ENCODE measurements at places on chromosomes 4 and X.

DNA sequence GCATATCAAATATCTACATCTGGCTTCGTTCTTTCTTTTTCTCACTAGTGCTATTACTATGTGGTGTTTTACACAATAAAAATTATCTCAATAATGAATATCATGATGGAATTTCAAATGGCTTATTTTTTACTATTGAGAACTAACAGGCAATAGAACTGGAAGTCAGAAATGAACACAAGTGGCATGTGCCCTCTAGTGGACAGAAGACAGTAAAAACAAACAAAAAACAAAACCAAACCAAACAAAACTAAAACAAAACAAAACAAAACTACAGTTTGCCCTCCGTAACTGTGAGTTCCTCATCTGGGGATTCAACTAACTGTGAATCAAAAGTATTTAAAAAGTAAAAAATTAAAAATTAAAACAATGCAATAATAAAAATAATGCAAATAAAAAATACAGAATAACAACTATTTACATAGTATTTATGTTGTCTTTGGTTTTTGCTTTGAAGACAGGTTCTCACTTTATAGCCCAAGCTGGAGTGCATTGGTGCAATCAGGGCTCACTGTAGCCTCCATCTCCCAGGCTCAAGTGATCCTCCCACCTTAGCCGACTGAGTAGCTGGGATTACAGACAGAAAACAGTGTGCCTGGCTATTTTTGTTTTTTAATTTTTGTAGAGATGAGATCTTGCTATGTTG lies 195.6 kb upstream of the TACR3 start:
- no peak for DNase-seq

DNA sequence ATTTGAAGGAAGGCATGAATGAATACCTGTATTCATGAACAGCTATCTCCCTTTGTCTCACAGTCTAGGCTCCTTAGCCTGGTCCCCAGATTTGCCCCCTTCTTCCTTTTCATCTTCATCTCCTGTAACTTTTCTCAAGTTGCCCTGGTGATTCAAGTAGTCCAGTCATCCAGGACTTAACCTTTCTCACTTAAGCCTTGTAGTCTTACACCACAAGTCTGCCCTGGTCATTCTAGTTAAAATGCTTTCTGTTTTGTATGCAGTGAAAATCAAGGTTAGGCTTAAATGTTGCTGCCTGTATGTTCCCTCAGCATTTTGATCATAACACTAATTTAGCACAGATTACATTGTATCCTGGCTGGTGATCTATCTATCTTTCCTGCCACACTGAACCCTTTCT lies 58.5 kb upstream of the SLC7A11 start:
- DNase-seq, result no peak

DNA sequence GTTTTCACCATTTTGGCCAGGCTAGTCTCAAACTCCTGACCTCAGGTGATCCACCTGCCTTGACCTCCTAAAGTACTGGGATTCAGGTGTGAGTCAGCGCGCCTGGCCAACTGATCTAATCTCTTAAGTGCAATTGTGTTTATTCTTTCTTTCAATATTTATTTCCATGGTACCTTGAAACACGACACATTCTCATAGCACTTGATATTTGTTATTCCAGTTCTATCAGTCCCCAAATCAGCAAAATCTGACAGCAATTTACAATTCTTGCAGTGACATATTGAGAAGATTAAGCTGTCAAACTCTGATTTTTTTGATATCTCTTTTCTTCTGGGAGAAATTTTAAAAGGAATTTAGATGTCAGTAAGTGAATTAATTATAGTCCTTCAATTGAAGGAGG lies 218.1 kb upstream of the FAT4 start:
- DNase-seq, result no peak

- DNase-seq, result no peak
Measured at GRCh38 chrX:153947009-153947769, 2.7 kb upstream of the RENBP start.

DNA sequence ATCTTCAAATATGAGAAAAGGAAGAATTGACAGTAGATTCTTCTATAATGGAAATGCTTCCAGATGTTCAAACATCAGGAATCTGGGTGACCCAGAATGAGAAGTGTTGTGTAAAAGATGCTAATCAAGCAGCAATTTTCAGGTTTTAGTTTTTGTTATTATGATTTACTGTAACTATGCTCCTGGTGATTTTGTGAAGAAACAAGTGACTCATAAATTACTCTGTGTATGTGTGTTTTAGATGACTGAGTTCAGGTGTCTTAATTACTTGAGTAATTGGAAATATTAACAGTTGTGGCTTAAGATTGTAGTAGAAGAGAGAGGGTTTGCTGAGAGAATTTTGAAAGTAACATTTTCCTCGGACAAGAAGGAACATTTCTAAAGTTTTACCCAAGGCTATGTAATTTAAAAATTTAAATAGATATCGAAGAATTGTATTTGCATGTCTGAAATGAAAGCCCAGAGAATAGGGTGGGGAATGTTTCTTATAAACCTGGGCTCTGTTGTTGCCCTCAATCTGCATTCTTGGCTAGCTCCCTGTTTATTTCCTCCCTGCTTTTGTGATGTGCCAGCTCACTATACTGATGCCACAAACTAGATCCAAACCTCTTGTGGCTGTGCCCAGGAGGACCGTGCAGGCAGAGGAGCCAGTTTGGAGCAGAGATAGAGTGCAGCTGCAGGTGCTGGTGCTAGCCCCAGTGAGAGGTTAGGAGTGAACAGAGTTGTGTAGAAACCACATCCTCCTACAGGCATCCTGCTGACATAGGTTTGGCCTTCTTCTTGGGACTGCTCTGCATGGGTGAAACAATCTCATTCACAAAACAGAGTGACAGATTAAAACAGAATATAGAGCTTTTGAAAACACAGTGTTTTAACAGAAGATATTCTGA lies 25.4 kb upstream of the TNIP3 start:
- no peak for DNase-seq

GRCh38 chr4:147326591-147326990 lies 154.3 kb upstream of the EDNRA start:
- no peak for DNase-seq

DNA sequence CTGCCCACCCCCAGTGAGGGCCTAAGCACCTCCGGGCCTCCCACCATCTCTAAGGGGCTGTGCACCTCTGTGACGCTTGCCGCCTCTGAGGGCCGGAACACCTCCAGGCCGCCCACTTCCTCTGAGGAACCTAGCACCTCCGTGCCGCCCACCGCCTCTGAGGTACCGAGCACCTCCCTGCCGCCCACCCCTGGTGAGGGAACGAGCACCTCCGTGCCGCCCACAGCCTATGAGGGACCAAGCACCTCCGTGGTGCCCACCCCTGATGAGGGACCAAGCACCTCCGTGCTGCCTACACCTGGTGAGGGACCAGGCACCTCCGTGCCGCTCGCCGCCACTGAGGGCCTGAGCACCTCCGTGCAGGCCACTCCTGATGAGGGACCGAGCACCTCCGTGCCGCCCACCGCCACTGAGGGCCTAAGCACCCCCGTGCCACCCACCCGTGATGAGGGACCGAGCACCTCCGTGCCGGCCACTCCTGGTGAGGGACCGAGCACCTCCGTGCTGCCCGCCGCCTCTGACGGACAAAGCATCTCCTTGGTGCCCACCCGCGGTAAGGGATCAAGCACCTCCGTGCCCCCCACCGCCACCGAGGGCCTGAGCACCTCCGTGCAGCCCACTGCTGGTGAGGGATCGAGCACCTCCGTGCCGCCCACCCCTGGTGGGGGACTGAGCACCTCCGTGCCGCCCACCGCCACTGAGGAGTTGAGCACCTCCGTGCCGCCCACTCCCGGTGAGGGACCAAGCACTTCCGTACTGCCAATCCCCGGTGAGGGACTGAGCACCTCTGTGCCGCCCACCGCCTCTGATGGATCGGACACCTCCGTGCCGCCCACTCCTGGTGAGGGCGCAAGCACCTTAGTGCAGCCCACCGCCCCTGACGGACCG lies 977 bp downstream of the MAGEE1 start:
- DNase-seq, result no peak

DNA sequence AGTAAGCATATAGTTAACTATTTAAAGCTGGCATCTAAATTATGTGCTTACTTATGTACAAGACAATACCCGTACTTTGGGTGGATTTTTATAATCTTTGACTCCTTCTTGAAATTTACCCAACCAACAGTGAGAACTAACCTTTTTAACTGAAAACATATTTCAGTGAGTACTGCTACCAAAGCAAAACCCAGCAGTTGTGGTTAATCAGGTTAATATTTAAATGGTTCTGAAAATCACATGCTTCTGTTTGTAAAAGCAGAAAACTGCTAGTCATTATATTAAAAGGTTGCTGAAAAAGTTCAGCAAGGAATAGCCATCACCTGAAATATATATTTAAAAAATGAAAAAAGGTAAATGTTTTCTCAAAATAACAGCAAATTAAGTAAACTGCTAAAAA lies 20.0 kb downstream of the UBE2D3 start:
- no peak for DNase-seq

DNA sequence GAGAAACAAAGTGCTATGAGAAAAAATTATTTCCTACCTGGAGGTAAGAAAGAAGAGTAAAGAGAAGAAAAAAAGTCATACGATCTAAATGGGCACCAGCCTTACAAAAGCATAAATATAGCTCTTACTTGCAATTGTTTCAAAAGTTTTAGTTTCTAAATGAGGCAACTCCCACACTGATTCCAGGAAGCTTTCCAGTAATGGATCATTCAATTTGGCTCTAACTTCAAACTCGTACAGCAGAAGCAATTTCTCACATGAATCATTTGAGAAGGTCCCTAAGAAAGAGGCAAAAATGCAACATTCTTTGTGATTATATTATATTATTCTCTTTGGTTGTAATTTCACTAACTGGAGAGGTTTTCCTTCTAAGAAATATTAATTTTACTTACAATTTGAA lies 109.9 kb downstream of the DLG3 start:
- DNase-seq, result no peak

GRCh38 chr4:106854569-106855351 lies 181.4 kb downstream of the DKK2 start:
- DNase-seq, result no peak

- DNase-seq, result no peak
Measured at GRCh38 chrX:97132664-97133415, 249.1 kb downstream of the RPA4 start.

GRCh38 chr4:182063651-182064050 lies 179.6 kb upstream of the TENM3 start:
- no peak for DNase-seq

GRCh38 chrX:122565952-122566351 lies 618.1 kb upstream of the GRIA3 start:
- DNase-seq, result no peak

DNA sequence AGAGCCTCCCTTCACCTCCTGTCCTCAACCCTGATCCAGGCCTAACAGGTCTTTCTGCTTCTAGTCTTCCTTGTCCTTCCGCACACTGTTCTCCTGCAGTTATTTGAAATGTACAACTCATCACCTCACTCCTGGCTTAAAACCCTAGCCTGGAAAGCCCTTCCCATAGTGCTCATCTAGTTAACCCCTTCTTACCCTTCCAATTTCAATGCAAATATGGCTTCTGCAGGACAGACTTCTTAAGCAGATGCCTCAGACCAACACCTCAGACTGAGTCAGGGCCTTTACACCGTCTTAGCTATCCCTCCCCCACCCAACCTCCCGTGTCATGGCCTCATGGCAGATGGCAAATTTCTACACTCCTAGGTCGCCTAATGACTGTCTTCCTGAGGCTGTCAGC lies 130.4 kb downstream of the BCOR start:
- no peak for DNase-seq

GRCh38 chr4:188308142-188308541 lies 168.9 kb downstream of the TRIML1 start:
- DNase-seq, result no peak

GRCh38 chr4:67743194-67743593 lies 11.0 kb downstream of the GNRHR start:
- DNase-seq, result no peak

GRCh38 chrX:123801901-123802300 lies 58.0 kb upstream of the XIAP start:
- DNase-seq, result no peak

GRCh38 chr4:27112587-27112986 lies 251.9 kb downstream of the STIM2 start:
- no peak for DNase-seq

DNA sequence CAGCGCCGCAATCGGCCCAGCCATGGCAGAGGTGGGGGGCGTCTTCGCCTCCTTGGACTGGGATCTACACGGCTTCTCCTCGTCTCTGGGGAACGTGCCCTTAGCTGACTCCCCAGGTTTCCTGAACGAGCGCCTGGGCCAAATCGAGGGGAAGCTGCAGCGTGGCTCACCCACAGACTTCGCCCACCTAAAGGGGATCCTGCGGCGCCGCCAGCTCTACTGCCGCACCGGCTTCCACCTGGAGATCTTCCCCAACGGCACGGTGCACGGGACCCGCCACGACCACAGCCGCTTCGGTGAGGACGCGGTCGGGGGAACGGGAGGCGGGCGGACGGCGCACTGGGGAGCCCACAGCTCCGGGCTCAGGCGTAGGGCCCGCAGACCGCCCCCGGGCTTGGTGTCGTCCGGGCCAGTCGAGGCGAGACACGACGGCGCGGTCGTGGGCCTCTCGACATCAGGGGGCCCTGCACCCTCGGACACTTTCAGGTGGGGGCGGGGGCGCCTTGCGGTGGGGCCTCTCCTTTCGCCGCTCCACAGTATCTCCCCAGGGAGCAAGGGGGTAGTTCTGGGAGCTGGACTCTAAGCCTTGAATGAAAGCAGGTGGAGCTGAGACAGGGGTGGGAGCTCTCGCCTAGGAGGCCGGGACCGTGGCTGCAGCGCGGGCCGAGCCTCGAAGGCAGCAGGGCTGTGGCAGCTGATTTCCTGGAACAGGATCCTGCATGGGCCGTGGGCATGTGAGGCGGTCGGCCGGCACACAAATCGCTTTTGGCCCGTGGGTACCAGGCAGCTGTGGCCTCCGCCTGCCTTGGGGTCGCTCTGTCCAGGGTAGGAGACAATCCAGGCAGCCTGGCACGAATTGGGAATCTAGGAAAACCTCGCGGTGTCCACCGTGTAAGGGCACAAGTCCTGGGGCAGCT lies 722 bp downstream of the FGF16 start:
- DNase-seq, result no peak

- DNase-seq, result no peak
Measured at GRCh38 chrX:134294548-134294947, 57.6 kb downstream of the CCDC160 start.

DNA sequence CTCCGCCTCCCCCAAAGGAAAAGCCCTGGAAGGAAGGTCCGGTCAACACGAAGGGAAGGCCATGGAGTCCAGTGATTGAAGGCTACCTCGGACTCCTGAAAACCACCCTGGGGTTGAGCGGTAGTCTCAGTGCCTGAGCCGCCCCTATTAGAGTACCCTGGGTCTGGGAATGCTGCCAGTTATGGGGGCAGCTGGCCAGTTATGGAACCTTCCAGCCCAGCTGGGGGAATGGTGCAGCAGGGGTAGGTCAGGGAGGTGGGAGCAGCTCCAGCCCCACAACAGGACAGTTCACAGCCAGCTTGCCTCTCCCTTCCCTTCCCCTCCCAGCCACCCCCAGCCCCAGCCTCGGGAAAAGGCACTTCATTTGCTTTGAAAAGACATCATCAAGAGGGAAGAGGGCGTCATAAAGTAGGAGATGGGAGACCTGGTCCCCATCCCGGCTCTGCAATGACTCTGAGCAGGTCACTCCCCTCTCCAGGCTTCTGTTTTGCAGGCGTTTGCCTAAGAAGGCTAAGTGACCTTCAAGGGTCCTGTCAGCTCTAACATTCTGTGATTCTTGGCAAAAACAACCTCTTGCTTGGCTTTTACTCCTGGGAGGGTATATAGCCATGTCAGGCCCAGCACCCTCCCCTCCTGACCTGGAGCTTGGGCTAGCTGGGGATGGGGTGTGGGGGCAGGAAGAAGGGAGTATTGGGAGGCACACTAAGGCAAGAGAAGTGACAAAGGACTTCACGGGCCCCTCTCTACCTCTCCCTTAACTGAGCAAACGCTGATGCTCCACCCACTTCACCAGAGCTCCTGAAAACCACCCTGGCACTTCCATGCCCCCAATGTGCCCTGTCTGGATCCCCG lies 8.0 kb downstream of the APLN start:
- DNase-seq, result no peak
